ENCODE measurements at places on chromosomes 2 and 18.

- DNase-seq = no peak
Measured at GRCh38 chr2:32739664-32740063, 111.8 kb downstream of the TTC27 start.

DNA sequence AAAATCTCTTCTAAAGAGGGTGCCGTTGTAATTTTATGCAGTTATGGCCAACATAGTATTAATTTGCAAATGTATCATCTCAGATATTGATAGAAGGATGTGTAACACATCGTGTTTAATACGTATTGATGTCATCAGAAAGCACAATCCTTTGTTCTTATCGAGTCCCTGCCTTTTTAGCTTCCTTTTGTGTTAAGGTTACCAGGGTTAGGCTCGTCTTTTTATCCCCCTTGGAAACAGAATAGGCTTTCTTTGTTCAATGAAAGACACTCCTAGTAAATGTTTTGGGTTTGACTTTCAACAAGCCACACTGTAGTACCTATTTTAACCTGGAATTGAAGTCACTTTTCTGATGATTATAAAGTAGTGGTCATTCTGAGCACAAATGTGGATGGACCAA is 136.2 kb downstream of the WDR7 start:
- no peak for DNase-seq

- no peak for DNase-seq
Measured at GRCh38 chr18:79942786-79943607, 8.5 kb downstream of the SLC66A2 start.

DNA sequence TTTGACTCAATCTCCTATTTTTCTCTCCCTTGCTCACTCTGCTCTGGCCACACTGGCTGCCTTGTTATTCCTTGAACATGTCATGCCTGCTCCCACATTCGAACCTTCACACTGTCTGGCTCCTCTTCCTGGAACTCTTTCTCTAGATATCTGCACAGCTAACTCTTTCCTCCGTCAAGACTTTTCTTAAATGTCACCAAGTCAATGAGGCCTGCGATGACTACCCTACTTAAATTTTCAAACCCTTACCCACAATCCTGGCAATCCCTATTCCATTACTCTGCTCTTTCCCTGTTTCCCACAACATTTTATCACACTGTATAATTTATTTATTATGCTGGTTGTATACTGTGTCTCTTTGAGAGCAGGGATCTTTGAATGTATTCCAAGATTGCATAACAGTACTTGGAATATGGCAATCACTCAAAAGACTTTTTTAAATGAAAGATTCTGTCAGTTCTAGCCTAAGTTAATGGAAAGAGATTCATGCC is 206.2 kb downstream of the SRBD1 start:
- DNase-seq = no peak

- DNase-seq = no peak
Measured at GRCh38 chr18:44733069-44733753, 52.5 kb downstream of the SETBP1 start.

DNA sequence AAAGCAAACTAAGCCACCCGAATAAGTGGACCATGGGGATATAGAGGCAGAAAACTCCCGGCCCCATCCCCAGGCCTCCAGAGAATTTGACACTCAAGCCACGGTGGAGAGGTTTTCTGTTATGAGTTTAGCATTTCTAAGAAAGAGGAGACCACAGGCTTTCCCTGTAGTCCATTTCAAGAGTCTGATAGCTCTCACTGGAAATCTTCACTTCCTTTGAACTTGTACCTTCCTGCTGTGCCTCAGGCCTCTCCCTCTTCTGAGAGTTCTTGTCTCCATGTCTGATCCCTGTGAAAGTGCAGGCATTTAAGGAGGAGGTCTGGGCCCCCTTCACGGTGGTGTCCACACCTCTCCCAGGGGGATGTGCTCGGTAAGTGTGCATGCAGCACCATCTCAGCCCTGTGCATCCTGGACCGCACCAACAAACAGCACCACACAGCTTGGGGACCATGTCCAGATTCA is 113.7 kb downstream of the BCL2 start:
- DNase-seq = no peak

GRCh38 chr2:6308986-6309385 is 556.7 kb downstream of the CMPK2 start:
- no peak for DNase-seq

- no peak for DNase-seq
Measured at GRCh38 chr2:120740765-120741524, 5.3 kb downstream of the GLI2 start.

- DNase-seq = no peak
Measured at GRCh38 chr2:221429741-221430491, 142.2 kb downstream of the EPHA4 start.

- DNase-seq = no peak
Measured at GRCh38 chr2:106059416-106060065, 134.6 kb downstream of the UXS1 start.

DNA sequence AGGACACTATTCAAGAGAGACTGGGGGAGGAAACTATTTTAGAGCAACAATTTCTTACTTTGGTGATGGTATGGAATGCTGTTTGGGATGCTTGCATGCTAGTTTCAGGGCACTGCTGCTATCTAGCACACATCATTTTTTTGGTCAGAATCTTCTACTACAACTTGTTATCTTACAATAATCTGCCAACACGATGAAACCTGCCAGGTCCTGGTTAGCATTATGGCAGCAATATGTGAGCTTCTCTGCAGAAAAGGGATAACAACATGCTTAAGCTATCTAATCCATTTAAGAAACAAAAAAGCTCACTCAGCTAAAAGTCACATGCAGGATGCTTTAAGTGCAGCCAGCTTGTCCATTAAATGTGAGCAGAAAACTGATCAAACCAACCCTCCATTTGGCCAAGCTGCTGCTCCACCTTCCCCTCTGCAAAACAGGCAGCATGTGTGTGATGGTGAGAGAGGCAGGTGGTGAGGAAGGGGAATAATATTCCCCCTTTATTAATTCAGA is 30.1 kb downstream of the GAREM2 start:
- no peak for DNase-seq

DNA sequence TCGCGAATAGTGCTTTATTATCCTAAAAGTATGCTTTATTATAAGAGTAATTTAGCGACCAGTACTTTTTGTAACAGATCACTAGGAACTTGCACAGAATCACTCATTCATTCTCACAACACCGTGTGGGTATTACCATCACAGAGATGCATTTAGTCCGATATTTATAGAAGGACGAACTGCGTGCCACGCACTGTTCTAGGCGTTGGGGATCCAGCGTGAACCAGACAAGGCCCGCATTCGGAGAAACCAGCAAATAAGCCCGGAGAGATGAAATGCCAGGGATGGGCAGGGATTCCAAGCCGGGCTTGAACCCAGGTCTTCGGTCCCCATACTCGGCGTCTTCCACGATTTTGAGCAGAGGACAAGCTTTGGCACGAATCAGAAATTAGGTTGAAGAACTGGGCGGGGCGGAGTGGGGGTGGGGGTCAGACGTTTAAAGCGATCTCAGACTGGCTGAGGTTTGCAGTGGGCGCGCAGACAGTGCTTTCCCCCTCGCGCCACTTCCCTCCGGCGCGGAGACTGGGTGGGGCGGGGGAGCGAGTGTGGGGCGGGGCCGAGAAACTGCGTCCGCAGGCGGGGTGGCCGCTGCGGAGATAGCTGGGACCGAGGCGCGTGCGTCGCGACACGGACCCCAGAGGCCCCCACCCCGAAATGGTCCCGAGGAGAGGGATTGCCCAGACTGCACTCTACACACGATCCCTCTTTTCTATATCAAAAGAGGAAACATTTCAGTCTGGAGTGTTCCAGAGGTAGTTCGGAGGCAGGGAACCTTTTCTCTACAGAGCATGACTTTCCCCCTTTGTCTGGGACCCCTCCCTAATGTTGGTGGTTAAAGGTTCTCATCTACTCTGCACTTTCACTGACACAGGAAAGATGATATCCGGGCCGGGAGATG is 1.1 kb upstream of the CXCR4 start:
- peak; percentile 82 for DNase-seq

GRCh38 chr18:45688113-45688512 is 35.9 kb upstream of the SLC14A1 start:
- no peak for DNase-seq

- DNase-seq = no peak
Measured at GRCh38 chr18:4237664-4238041, 217.5 kb downstream of the DLGAP1 start.

- DNase-seq = no peak
Measured at GRCh38 chr2:121748202-121748601, 7.2 kb upstream of the TSN start.

- DNase-seq = no peak
Measured at GRCh38 chr2:155377266-155377680, 678.8 kb downstream of the KCNJ3 start.

- DNase-seq = no peak
Measured at GRCh38 chr2:160892204-160892603, 268.0 kb upstream of the TANK start.

DNA sequence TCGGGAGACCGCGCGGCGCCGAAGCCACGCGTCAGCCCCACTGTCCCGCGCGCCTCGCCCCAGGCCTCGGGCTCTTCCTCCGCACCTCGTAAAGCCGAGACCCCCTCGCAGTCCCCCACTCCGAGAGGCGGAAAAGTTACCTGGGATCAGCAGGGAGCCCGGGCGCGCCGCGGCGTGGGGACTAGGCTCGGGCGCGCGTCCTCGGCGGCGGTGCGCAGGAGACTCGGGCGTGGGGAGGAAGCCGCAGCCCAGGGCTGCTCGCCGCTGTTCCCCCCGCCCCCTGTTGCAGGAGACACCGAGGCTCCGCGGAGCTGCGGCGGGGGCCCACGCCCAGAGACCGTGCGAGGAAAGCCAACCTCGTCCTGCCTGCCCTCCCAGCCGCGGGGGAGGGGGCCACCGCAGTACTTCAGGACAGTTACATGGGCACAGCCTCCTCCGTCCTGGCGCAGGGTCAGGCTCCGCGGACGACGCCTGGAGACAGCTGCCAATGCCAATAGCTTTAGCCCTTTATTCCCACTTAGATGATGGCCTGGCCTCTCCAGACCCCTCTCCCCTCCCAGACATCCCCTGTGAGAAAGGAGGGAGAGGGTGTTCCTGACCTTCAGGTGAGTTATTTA is at the start of gene EPB41L3:
TSS of gene EPB41L3 (minus strand) at position 225 of the 617 bp plus-strand sequence. CDS start 54,814 bp downstream, outside the sequence.
- DNase-seq = no peak

- no peak for DNase-seq
Measured at GRCh38 chr2:203787979-203788378, 79.6 kb upstream of the CTLA4 start.

DNA sequence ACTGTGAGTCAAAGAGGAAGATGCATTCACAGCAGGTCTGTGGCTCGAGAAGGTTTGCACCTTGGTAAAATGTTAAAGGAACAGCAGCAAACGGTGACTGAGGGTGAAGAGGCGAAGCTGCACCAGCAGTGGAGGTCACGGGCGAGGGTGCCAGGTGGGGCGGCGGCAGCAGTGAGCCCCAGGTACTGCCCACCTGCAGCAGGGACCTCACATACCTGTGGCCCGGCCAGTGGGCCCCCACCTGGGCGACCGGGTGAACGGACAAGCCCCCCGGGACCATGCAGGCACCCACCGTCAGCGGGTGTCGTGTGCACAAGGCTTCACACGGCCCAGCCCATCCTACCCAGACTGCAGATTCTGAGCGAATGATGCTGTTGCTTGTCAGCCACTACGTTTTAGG is 23.6 kb upstream of the KCNG2 start:
- no peak for DNase-seq

GRCh38 chr2:169018390-169018789 is 12.7 kb downstream of the ABCB11 start:
- DNase-seq = no peak

GRCh38 chr18:60537074-60537473 is 164.5 kb upstream of the MC4R start:
- no peak for DNase-seq

GRCh38 chr2:121803503-121803902 is 48.1 kb downstream of the TSN start:
- no peak for DNase-seq

Measured in activated T-helper 1 cell treated with Interleukin-2 at 50 U/mL for 16 hours (primary cell).